ENCODE measurements at places on chromosomes 2 and 18. TPM values are rescaled to one million over a fixed set of nuclear protein-coding genes. Genes with fewer than 3 reads are reported as not detected.

B3GNT7 gene
- total RNA-seq = 1.3 TPM

NMUR1 gene
- total RNA-seq = not detected

CBLN2 gene
- total RNA-seq = 0.10 TPM

ROCK2 gene
- total RNA-seq = 30.6 TPM

ABCG5 gene
- not detected for total RNA-seq

RNU2-63P gene
- under 0.01 TPM for total RNA-seq

CLEC4F gene
- total RNA-seq = 0.10 TPM

PMAIP1 gene
- 25.0 TPM for total RNA-seq

TRIM43 gene
- total RNA-seq = not detected

SUMO1 gene
- 96.6 TPM for total RNA-seq

NEU2 gene
- not detected for total RNA-seq

SRD5A2 gene
- total RNA-seq = not detected

FKBP7 gene
- 10.3 TPM for total RNA-seq

ID2 gene
- total RNA-seq = 90.1 TPM

TMEFF2 gene
- total RNA-seq = not detected

DSG4 gene
- total RNA-seq = not detected

RALB gene
- total RNA-seq = 77.7 TPM

NOSTRIN gene
- 11.0 TPM for total RNA-seq

CHRNG gene
- total RNA-seq = not detected

INPP5D gene
- total RNA-seq = 17.5 TPM

VAMP5 gene
- 201 TPM for total RNA-seq
